ENCODE measurements at places on chromosomes 16 and 17. TPM values are rescaled to one million over a fixed set of nuclear protein-coding genes. Genes with fewer than 3 reads are reported as not detected.

GRCh38 chr17:39555368-39555767 is 52.4 kb downstream of the NEUROD2 start:
- no peak for DNase-seq

- no peak for DNase-seq
Measured at GRCh38 chr16:7289299-7289698, 43.3 kb upstream of the RBFOX1 start.

DNA sequence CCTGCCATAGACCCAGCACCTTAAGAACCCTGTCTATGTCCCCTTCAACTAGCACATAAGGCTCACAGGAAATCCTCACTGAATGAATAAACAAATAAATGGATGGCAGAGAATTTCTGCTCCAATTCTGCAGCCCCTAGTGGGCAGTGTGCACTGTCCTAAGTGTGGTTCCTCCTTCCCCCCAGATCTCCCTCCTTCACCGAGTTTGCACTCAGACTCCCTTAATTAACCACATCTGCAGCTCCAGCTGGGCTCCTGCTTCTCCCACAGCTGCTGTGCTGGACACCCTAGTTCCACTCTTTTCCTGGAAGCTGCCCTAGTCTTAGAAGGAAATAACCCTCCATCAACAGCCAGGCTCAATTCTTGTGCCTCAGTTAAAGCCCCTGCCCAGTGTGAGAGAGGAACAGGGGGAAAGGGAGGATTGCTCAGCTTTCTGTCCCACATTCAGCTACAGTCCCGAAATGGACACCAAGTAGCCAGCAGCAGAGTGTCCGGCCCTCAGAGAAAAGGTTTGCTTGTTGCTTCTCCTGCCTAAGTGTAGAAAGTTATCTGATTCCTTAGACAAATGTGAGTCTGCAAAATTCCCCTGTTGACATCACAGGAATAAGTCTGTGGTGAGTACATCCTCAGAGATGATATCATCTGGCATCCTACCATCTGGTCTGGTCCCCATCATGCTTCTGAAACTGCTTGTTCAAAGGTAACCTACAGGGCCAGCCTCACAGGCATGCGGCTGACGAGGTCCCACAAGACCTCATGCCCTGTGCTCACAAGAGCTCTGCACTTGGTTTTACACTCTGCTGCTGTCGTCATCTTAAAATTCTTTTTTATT is 12.3 kb downstream of the LRRC3C start:
- DNase-seq: peak; percentile 87

DNA sequence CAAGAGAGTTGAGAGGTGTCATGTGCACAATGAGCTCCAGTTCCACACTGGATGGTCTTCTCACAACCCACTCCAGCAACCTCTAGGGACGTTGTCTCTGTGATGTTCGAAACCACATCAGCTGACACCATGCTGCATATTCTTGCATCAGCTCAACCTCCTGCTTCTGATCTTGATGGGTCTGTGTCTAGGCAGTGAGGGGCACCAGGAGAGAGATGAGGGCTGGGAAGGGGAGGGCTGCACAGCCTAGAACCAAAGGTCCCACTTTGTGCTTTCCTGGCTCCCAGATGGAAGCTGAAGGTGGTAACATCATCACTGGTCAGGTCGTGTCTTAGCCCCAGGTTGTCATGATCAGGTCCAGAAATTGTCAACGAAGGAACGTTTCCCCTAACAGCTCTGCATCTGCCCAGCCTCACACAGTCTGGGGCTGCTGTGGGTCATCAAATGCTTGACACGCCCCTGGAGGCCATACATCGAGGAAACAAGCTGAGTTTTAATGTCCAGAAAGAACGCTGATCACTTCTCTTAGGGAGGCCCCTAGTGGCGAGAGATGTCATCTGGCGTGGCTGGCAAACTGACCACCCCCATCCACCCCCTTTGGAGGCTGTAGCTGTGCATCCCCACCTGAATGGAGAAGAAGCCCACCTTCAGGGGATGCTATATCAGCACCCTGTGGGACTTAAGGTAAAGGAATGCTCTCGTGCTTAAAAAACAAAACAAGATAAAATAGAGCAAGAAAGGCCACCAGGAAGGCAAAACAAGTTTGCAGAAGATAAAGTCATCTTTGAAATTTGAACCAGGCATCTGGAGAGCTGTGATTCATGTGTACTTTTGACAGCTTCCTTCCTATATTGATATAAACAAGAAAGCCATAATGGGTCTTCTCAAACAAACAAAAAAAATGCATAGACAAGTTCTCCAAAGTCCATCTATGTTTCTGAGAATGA is 58.3 kb downstream of the WIPI1 start:
- DNase-seq: peak; percentile 72

DNA sequence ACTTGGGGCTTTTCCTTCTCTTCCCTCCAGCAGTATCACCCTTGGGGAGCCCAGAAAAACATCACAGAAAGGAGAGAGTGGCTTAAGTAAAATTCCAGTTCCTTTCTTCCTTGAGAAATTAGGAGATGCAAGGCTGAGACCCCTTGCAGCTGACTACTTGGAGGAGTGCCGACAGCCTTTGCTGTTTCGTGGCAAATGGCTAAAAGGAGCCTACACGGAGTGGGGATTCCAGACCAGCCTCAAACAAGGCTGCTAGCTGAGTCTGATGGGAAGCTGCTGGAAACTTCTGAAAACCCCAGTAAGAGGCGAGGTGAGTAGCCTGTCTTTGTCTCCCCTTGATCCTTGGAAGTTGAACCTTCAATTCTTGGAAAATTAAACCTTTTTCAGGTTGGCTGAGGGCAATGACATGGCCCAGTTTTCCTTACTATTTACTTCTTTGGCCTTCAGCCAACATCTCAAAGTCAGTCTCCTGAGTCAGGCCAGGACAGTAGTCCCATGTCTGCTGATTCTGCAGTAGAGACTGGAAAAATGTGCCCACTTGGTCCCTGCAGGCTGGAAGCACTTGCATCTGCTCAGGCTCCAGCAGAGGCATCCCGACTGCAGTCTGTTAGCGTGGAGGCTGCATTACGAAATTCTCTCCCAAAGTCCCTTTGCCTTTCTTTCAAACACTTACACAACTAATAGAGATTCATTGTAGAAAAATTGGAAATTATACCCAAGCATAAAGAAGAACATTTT is 23.4 kb downstream of the SMIM36 start:
- peak; percentile 17 for DNase-seq

DNA sequence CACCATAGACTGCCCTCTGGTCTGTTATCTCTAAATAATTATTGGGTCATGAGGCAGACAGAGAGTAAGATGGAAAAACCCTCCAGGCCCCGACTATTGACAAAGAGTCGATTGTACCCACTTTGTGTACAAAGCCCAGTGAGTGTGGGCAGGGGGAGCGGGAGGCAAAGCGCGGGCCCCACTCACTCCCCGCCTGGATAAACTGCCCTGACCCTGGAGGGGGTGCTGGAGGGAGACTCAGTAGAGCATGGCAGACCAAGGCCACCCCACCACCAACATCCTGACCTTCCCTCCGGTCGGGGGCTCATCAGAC is 11.2 kb upstream of the CPSF4L start:
- DNase-seq: no peak

DNA sequence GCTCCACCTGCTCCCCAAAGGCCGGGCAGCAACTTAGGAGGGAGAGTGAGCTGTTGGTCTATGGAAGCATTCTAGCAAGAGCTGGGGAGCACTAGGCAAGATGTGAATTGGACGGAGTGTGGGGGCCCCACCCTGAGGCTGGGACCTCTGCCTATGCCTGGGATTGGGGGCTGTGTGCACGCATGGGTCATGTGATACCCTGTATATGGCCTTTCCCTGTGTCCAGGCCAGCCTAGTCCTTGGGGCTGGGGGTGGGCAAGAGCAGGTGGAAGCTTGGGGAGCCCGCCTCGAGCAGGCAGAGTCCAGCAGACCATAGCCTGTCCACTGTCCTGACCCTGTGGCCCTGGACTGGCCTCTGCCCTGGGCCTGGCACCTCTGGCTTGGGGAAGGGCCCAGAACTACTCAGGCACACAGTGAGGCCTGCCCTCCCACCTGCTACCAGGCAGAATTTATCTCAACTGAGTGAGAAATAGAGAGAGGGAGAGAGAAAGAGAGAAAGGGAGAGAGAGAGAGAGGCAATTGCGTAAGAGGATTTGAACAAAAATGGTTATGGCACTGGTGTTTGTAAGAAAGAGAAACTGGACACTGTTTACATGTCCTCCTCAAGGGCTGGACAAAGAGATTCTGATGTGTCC is 19.1 kb downstream of the PDP2 start:
- DNase-seq: peak; percentile 55

DNA sequence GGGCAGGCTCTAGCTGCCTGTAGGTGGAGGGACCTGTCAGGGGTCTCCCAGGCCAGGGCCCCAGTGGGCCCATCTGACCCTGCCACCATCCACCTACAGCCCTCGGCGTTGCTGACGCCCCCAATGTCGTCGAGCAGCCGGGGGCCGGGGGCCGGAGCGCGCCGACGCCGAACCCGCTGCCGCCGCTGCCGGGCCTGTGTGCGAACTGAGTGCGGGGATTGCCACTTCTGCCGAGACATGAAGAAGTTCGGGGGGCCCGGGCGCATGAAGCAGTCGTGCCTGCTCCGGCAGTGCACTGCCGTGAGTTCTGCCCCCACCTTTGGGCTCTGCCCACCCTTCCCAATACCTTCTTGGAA is 2.2 kb downstream of the FBXL19 start:
- DNase-seq: no peak

- no peak for DNase-seq
Measured at GRCh38 chr16:26740771-26741170, 326.0 kb upstream of the C16orf82 start.

DNA sequence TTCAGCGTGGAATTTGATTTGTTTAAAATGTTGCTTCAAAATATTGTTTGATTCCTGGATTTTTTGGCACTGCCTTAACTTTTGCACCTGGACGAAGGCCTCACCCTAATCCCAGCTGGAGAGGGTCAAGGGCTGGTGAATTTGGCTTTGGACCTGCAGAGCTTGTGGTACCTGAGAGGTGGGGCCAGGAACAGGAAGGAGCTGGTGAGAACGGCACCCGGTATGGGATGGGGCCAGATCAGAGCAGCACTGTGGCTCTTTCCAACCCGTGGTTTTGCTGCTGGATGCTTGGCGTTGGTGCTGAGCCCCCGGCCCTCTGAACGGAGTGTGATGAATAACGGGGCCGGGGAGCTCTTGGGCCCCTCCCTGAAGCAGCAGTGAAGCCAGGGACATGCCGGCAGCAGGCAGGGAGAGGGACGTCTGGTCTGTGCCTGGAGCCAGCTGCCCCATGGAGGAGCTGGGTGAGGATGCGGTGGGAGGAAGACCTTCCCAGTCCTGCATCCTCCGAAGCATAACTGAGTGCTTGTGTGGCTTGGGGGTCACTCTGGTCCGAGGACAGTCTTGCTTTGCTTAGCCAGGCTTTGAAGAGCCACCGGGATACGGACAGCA is 275.4 kb downstream of the SEC14L1 start:
- DNase-seq: no peak

GRCh38 chr17:45361976-45362375 is 45.2 kb upstream of the MAP3K14 start:
- DNase-seq: no peak

GRCh38 chr17:75124041-75124818 is 7.3 kb downstream of the NT5C start:
- DNase-seq: peak; percentile 88

GRCh38 chr16:85498607-85499006 is 114.5 kb upstream of the GSE1 start:
- DNase-seq: no peak

PTX4 gene
- not detected for total RNA-seq

HOXB1 gene
- total RNA-seq: 0.96 TPM

Data from umbilical cord (tissue), 2 donors.